MG63 (cell line): ENCODE measurements at places on chromosomes 3 and 15. TPM values are rescaled to one million over a fixed set of nuclear protein-coding genes. Genes with fewer than 3 reads are reported as not detected.

DNA sequence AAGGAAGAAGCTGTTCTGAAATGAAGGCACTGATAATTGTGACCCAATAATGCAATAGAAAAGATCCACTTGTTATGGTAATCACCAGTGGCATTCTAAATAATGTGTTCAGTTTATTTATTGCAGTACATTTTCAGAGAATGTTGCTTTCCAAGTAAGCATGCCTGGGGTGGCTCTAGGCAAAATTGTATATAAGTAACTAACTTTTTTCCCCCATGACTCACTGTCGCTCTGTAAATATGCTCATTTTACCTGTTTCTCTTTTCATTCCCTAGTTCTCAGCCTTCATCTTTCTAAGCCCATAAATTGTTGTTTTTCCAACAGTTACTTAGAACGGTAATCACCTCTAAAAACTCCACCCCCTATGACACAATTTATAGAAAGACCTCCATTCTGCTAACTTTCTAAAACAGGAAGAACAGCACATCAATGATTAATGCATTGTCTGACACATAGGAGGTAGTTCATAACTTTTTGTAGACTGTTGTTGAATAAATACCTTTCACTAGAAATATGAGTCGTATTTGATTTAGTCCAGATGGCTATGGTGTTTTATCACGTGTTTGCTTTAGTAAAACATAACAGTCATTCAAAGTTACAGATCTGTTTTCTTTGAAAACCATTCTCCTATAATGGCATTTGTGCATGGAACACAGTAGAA lies 143.1 kb downstream of the LSAMP start:
- no peak for DNase-seq

DNA sequence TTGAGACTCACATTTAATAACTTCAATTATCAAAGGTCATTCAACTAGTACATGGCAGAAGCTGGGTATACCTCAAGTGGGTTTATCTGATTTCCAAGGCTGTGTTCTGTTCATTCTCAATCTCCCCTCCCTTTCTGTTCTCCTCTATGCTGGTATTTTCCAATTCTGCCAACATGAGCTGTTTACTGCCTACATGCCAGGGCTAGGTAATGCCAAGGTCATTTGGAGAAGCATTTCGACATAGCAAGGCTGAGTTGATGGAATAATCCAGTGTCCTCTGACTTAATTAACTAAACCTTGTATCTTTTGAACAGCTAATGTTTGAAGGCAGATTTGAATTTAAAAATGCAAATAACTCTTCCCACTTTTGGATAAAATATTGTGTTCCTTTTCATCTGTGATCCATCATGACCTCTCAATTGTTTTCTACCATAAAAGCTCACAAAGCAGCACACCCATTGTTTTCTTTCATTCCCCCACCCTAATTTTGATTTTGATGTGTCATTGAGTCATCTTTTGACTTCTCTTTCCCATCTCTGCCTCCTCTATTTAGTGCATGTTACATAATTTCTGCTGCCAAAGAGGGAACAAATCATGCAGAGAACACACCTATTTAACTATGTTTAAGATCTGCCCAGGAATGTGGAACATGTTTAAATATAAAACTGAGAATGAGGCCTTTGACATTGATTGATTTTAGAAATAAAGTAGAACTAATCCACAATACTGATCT lies 308.8 kb upstream of the NR2E3 start:
- no peak for DNase-seq

DNA sequence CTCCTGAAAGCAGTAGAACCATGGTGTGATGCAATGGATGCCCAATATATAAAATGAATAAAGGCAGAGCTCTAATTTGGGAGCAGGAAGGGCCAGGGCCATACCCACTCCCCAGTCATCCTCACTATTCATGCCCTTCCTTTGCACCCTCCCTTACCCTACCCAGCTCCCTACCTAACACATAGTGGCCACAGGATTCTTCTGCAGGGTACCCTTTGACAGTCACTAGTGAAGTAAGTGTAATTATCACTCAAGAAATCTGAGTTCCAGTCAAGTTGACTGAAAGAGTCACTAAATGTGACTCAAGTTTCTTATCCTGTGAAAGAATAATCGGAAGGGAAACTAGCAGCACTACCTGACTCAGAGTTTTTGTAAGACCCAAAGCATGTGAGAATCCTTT lies 69.2 kb downstream of the RASA2 start:
- DNase-seq, result no peak

GRCh38 chr15:77021088-77021481 lies 26.2 kb downstream of the PSTPIP1 start:
- no peak for DNase-seq

GRCh38 chr3:11074451-11074850 lies 79.8 kb upstream of the HRH1 start:
- DNase-seq, result no peak

DNA sequence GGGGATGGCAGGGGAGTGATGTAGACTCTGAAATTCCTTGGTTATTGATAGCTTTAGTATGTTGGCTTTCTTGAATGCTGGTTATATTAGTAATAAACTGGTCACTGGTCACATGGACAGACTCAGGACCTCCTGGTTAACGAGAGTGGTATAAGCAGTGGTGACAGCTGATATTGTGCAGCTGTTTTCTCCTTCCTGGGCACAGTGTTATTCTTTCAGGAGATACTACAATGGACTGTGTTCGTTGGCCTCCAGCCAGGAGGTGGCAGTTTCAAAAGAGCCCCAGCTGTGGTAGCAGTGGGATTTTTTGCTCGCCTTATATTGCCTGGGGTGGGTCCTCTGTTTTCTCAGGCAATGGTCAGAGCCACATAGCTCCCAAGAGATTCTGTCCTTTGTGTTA lies 181.6 kb upstream of the RBMS3 start:
- no peak for DNase-seq

- no peak for DNase-seq
These were observed 14.9 kb downstream of the POLG start for GRCh38 chr15:89319678-89320077.

GRCh38 chr15:71002316-71002715 lies 109.7 kb downstream of the LRRC49 start:
- DNase-seq, result no peak

- DNase-seq, result no peak
These were observed 1049.1 kb downstream of the ROBO1 start for GRCh38 chr3:78718707-78719106.

DNA sequence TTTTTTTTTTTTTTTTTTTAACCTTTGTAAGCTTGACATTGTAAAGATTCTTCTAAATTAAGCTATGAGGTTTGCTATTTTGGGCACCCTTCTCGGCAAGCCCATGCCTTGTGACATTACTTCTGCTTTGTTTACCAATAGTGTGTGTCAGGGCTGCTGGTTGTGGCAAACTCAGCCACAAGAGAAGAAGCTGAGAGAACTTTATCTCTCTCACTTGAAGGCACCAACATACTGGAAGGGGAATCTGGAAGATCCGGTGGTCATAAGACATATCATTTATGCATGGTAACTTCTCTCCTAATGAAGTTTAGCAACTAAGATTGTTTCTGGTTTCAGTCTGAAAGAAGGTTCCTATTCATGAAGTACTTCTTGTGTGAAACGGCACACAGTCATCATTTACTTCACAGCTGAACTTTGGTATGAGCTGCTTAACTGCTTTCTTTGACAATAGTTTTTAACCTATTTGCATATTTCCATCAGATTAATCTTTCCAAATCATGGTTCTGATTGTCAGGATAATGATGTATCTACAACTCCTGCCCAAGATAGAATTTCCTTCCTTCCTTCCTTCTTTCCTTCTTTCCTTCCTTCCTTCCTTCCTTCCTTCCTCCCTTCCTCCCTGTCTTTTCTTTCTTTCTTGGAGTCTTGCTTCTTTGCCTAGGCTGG lies 189.3 kb downstream of the NFKBIZ start:
- no peak for DNase-seq

Gene GLT8D1
- total RNA-seq, result 43.1 and 56.1 TPM in 2 replicates
